T-cell (primary cell): ENCODE measurements at places on chromosomes 11 and 22.
A peak's percentile ranks its signal among the peaks of the same experiment; 100 is the strongest.

- DNase-seq, result peak; percentile 26
Measured at GRCh38 chr11:116931206-116931953, 94.0 kb upstream of the APOA1 start.

- DNase-seq, result no peak
Measured at GRCh38 chr11:66070604-66071380, 720 bp downstream of the PACS1 start.

DNA sequence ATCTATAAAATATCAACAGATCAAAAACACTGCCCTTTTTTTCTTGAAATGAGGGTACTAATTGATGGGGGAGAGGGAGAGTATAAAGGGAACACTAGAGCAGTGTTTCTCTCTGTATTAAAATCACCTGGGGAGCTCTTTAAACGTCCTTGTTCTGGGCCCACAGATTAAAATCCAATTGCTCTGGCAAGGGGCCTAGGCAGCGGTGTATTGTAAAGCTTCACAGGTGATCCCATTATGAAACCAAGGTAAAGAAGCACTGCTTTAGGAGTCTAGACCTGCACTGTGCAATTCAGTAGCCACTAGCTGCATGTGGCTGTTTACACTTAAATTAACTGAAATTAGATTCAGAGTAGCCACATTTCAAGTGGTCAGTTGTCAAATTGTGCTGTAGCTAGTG, 3.0 kb downstream of the AQP11 start:
- DNase-seq, result no peak

- no peak for DNase-seq
Measured at GRCh38 chr11:118274186-118274585, 10.1 kb upstream of the MPZL2 start.

DNA sequence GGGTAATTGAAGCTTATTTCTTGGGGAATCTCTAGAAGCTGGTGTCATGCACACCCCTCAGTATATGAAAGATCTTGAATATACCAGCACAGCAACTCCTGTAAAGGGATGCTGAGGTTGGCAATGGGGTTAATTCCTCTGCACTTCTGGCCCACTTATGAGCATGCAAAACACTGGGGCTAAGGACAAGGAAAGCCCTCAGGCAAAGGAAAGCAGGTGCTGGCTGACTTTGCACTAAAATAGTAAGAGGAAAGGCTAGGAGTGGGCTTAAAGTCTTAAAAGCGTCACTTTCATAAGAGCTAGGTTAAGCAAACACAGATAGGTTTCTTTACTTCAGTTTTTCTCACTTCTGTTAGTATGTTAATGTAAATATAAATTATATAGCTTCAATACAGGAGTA, 572.6 kb upstream of the LUZP2 start:
- DNase-seq, result no peak

DNA sequence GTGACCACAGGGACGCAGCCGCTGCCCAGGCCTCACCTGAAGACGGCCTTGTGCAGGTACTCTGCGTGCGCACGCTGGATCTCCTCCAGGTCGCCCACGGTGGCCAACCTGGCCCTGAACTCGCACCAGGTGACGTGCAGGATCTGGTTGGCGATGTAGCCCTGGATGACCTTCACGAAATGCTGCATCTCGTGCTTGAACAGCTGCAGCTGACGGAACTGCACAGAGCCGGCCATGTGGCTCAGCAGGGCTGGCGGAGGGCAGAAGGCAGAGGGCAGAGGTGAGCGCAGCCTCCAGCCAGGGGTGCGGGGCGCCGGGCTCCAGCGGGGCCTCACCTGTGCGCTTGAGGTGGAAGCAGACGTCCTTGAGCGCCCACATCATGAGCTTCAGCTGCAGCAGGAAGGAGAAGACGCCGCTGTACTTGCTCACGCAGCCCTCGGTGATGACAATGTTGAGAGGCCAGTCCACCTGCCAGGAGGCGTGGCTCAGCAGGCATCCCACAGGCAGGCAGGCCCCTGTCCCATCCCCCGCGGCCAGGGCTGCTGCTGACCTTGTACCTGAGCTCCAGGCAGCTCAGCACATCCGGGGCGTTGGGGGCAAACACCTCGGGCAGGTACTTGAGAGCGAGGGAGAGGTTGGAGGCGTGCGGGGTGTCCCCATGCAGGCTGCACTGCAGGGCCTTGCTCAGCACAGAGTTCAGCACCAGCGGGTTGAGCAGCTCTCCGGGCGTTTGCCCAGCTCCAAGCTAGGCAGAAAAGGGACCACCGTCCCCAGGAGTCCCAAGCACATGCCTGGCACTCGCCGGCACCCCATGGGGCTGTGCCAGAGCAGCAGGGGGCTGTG, 17.6 kb downstream of the SELENOO start:
- no peak for DNase-seq

DNA sequence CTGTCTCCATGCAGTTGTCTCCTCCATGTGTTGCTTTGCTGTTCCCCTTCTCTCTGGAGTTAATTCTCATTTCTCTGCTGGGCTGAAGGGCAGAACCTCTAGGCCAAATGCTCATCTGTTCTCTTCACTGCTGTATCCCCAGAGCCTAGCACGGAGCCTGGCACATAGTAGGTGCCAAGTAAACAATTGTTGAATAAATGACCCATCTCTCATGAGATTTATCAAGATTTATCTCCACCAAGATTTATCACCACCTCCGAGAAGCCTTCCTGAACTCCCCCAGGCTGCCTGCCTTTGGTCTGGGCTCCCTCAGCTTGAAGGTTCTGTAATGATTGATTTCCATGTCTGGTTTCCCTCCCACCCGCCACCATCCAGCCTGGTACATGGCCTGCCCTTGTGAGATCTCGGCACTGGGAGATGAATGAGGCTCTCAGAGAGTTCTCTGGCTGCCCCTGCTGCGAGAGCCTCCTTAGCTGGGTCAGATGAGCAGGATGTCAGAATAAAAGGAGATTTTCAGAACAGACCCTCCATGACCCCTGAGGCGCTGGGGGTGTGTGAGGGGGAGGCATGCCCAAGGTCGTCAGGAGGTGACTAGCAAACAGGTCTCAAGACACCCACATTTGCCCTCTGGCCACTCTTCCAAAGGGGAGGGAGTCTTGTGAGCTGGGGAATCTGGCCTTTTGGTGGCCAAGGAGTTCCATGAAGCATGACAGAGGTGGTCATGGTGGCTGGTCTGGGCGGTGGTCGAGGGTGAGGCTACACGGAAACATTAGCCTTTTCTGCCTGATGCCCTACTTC, 2.4 kb upstream of the GDPD5 start:
- DNase-seq, result no peak

DNA sequence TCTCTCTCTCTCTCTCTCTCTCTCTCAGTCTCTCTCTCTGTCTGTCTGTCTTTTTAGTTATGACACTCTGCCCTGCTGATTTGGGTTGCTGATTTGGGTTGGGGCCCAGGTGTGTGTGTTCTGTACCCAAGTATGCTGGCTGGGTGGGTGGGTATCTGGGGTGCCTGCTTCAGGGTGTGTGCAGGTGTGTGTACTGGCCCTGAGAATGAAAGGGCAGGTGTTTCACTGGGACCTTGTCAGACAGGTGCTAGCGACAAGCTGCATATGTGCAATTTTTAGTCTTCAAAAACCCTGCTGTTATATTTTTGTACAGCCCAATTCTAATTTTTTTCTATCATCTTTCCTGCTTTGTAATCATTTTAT, 943 bp downstream of the CSF2RB start:
- DNase-seq, result no peak

DNA sequence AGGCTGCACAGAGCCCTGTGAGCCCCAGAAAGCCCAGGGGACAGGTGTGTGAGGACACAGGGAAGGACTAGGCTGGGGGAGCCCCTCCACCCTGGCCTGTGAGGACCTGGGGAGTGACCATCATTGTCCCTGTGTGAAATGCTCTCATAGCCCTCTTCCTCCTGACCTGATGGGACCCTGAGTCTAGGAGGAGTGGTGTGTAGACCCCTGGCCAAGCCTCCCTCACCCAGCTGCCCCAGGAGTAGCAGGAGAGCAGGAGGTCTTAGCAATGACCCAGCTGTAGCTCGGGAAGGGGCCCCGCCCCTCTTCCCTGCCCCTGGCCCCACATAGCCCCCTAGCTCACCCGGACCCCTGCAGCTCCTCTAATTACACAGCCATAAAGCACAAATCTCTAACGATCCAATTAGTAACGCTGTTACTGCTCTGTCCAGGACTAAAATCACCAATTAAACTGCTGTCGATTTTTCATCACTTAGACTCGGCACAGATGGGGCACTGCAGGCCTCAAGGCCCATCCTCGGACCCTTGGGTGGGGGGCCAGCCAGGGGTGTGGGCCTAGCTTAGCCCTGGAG, 6.6 kb upstream of the CABP7 start:
- DNase-seq, result no peak

- no peak for DNase-seq
Measured at GRCh38 chr11:122198291-122198983, 82.4 kb upstream of the BLID start.

GRCh38 chr11:105862736-105863367, 159.2 kb downstream of the MSANTD4 start:
- no peak for DNase-seq

DNA sequence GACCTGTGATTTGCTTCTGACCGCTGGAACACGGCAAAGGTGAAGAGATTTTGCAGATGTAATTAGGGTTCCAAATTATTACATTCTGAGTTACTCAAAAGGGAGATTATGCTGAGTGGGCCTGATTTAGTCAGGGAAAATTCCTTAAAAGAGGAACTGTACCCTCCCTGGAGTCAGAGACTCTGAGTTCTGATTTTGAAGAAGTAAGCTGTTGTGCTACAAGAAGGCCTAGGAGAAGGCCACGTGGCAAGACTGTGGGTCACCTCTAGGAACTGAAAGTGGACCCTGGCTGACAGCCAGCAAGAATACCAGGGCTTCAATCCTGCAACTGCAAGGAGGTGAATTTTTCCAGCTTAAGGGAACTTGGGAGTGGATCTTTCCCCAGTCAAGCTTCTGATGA, 45.3 kb downstream of the CHRDL2 start:
- DNase-seq, result no peak

DNA sequence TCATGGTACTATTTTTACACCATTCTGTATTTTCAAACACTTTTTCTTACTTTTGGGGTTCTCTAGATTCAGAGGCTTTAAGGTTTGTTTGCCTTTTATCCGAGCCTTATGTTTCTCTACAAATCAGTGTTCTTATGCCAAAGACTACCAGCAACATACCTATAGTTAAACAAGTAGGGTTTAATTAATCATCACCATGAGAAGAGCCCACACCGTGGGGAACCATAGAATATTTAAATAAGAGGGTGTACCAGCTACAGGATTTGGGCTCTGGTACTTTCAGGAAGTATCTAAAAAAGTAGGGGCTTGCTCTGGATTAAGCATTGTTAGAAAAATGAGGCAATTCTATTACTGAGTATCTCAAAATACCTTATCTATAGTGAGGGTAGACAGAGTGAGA, 25.7 kb downstream of the TMEM225 start:
- no peak for DNase-seq

DNA sequence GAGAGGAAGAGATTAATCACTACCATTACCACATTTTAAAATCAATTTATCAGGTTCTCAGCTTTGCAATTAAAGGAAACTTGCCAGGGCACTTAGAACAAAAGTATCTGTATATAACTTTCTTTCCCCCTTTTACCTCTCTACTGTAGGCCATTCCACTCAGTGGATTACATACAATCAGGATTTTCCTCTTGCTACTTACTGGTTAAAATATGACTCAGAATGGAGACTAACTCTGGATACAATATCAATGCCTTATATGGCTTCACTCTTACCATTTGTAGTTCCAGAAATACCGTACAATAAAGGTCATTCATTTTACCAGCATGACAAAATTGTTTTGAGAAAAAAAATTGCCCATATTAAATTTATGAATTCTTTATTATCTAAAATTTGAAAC, 706.8 kb downstream of the KCNA4 start:
- DNase-seq, result no peak

DNA sequence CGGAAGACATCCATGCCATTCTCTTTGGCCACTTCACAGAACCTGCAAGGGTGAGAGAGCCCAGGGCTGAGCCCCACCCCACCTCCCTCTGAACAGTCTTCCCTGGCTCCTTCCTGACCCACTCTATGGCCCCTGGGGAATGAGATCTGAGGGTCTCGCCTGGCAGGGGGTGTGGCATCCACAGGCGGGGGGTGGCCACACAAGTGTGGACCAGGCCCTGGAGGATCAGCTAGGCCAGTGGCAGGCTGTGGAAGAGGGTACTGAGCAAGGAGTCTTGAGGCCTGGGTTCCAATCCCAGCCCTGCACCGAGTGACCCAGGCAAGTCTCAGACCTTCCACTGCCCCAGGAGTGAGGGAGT, 5.6 kb upstream of the LRFN4 start:
- DNase-seq, result no peak

GRCh38 chr22:49904040-49904369, 14.2 kb downstream of the ALG12 start:
- DNase-seq, result no peak

DNA sequence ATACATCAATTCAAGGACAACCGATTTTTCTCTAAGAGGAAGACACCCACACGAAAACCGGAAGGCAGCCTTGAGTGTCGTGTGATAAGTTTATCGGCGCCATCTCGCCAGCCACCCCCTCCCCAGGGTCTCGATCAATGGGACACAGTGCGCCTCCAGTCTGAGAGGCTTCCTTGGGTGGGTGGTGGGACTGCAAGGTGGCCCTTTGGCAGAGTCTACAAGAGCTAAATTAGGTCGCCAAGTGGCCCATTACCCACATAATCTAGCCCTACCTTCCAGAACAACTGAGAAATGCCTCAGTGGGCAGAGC, 64.0 kb downstream of the CD6 start:
- DNase-seq, result no peak

GRCh38 chr11:38155856-38156255, 1557.8 kb upstream of the RAG2 start:
- DNase-seq, result no peak

- no peak for DNase-seq
Measured at GRCh38 chr11:118079491-118079890, 2.6 kb downstream of the TMPRSS4 start.

DNA sequence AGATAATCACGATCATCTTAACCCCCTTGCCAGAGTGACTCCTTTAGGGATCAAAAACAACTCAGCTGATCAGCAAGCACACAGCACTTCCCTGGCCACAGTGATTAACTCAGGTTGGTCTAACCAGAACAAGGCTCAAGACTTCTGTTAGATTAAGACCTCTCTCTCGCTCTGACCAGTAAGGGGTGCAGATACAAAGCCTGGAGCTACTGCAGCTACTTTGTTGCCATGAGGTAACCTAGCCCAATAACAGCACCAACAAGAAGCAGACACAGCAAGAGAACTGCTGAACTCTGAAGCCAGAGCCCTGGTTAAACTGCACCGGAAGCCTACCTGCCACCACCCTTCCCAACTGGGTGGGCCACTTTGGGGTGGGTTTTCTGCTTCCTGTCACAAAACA, 42.0 kb downstream of the LINC01488 start:
- no peak for DNase-seq

- no peak for DNase-seq
Measured at GRCh38 chr11:120814531-120815318, 209.2 kb upstream of the TBCEL start.
